Activated CD4-positive, alpha-beta T cell treated with anti-CD3 and anti-CD28 coated beads, Interleukin-2, amount 50 U/mL, for 24 hours (primary cell): ENCODE measurements at places on chromosomes 3 and 15.

DNA sequence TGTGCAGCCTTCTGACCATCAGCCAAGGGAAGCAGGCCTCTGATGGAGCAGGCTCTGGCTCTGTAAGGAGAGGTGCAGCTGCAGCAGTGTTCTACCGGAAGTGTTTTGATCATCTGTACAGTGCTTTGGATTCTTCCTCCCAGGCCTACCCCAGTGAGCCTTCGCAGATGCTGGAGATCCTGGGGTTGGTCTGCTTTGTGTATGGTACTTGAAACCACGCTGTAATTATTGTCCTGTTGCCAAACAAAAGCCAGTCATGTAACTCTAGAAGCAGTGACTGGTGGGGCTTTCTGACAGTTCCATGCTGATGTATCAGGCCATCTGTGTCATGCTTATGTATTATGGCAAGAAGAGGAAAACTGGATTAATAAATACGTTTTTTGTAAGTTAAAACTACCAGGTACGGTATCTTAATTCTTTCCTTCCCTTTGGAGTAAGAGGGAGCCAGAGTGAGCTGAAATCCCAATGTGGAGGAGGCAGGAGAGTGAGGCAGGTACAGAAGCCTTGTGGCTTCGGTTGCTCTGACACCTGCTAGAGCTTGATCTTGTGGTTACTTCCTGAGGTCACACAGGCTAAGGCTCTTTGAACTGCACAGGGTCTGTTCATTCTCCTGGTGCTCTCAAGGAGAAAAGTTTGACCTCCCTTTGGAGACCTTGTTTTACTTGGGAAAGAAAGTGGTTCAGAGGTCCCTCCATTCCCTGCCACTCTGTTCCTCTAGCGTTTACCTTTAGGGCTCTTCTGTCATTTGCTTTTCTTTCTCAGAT is 3.7 kb downstream of the TMEM42 start:
- DNase-seq: no peak

DNA sequence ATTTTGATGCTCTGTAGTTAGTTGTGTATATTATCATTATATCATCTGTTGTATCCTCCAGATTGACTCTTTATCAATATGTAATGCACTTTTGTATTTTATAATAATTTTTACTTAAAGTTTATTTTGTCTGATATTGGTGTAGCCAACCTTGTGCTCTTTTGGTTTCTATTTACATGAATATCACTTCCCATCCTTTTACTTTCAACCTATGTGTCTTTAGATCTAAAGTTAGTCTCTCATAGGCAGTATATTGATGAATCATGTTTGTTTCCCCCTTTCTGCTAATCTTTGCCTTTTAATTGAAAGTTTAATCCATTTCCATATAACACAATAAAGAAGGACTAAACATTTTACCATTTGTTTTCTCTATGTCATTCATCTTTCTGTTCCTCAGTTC is 28.1 kb upstream of the CD200R1L start:
- no peak for DNase-seq

DNA sequence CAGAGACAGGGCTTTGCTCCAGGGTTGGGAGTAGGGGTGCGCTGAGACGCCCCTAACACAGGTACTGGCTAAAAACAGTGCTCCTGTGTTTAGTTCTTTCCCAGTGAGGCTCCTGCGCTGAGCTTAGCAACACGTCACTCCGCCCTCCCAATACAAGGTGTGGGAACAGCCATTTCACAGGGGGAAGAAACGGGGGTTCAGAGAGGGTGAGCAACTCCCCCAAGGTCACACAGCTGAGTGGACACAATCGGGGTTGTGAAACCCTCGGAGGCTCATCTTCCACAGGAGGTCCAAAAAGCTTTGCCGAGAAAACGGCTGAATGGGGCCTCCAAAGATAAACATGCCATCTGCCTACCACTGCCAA is 628 bp downstream of the PRRT3 start:
- DNase-seq: no peak

GRCh38 chr15:39232512-39232911 is 348.4 kb upstream of the THBS1 start:
- DNase-seq: no peak

GRCh38 chr3:173553635-173554280 is 156.2 kb downstream of the NLGN1 start:
- no peak for DNase-seq

DNA sequence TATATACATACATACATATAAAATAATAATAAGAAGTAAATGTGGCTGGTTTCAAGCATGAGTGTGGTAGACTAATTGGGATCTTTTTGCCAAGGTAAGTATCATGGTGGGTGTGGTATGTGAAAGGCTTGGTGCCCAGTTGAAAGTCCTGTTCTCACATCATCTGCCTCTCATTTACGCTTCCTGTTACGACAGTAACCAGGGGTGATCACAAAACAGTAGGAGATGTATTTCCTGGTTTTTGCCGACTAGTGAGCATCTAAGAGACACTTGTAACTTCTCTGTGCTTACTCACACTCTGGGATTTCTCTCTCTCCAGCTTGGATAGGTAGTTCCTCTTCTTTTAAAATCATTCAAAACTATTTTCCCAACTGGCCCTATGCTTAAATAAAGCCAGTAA is 1028.3 kb upstream of the NR2F2 start:
- DNase-seq: no peak

DNA sequence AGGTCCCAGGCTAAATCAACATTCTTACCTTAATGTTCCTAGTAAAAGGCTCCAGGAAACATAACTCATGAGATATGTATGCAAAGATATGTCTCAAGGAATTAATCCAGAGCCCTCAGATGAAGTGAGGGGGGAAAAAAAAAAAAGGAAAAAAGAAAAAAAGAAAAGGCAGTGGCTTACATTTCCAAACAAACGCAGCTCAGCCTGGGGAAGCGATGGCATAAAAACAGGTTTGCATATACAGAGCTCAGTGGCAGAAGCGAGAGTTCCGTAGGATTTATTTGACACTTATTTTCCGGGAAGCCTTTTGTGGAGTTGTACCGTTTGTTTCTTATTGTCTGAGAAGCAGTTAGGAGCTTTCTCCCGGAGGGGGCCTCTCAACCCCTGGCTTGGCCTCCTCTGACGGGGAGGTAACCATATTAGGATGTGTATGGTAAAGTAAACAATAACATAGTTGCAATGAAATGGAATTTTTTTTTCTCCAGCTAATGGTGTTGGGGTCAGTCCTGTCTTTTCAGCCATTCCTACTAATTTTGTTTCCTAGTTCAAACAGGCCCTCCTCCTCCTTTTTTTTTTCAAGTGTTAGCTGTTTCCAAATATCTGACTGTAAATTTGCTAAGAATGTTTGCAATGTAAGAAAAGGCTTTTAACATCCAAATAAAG is 338.6 kb downstream of the FOXP1 start:
- no peak for DNase-seq

- DNase-seq: no peak
Observed at GRCh38 chr15:36627566-36627965, 48.1 kb downstream of the CDIN1 start.

DNA sequence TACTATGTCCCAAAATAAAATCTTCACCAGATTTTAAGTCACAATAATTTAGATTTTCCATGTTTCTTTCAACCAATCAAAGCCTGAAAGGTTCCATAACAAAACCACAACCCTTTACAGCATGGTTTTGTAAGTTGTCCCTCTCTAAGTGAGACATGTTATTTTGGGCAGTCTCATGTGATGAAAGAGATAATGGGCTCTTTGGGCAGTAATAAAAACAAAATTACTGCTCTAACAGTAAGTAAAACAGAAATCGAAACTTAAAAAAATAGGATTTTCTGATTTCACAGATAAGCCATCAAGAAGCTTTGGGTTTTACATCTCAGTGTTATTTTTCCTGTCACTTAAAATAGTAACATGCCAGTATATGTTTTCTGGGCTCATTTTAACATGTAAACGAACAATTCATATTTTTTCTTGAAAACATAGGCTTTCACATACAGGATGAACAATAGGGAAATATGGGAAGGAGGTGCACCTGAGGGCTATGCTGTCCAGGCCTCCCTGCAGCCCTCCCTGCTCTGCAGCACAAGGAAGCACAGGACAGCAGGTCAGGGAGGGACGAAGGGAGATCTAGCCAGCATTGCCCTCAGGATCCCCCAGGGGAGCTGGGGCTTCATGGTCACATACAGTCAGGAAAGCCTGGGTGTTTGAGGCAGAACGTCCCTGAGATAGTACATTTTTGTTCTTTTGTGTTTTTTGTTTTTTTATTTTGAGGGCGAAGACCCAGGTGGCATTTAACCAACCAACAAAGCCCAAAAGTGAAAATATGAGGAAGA is 157.4 kb downstream of the SHOX2 start:
- DNase-seq: no peak

DNA sequence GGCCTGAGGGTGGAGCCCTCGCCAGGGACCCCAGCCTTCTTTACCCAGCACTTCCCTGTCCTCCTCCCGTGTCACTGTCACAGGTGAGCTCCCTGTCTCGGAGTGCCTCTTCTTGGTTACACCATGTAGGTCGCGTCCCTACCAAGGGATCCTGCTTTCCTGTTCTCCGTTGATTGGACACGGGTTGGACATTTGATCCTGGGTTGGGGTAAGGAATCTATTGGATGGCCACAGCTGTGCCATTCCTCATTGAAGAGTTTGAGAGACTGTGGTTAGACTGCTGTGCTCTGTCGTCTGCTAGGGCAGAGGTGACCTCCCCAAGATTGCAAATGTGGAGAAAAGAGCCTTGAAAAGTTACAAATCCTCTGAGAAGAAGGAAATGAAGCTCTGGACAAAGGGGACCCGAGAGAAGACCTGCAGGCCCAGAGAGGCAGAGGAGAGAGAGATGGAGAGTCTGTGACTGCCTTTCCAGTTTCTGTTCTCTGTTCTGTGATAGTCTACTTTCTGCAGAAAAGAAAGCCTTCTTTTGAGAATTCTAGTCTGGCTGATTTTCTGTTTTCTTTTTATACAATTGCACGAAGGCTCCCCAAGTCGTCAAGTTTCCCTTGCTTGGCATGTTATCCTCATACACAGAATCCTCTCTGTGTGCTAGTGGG is 325.7 kb upstream of the RGMA start:
- DNase-seq: no peak

DNA sequence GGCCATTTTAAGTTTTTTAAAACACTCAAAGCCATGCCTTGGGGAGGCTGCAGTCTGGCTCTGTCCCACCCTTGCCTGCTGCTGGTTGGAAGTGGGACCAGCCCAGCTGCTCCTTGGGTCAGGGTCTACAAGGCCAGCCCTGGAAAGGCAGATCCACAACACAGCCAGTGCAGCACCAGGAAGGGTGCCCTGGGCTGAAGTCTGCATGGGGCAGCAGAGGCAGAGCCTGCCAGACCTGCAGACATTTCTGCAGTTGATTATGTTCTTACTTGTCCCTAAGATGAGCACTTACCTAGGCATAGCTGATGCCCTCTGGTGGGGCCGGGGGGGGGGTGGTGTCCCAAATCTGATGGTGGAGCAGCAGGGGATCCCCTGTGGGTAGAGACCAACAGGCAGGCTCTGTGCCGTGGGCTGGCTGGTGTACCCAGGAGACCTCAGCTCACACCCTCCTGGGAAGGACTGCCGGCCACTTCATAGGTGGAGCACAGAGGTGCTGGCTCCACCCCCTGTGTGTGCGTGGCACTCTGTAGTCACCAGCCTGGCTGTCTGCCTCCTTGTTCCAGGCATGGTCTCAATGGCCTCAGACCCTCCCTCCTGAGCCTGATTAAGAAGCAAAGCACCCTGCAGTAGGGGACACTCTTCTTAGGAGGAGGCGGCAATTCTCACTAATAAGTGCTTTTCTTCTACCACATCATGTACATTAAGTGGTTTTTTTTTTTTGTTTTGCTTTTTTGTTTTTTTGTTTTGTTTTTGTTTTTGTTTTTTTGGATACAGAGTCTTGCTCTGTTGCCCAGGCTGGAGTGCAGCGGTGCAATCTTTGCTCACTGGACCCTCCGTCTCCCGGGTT is 97.4 kb upstream of the KLF13 start:
- no peak for DNase-seq

DNA sequence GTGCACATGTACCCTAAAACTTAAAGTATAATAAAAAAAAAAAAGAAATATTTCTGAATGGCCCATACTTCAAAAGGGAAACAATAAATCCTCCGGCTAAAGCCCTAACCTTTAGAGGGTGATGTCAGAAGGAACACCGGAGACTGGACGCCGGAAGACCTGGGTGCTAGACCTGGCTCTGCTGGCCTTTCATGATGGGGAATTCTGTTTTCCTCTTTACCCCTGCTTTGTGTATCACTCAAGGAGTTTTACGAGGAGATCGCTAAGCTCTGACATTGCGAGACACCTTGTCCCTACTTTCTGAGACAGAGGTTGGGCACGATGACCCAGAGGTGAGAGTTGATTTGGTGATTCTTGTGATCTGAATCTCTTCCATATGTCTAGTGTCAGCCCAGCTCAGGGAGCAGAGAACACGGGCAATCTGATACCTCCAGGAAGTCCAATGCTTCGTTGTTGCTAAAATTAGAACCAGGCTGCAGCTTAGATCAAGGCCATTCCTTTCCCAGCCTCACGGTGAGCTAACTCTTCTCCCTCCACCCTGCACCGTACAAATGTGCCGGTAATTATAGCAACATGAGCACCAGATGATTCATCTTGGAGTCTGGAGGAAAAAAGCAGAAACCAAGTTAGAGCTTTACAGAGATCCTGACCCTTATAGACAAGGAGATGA is 42.0 kb upstream of the CFAP161 start:
- no peak for DNase-seq

DNA sequence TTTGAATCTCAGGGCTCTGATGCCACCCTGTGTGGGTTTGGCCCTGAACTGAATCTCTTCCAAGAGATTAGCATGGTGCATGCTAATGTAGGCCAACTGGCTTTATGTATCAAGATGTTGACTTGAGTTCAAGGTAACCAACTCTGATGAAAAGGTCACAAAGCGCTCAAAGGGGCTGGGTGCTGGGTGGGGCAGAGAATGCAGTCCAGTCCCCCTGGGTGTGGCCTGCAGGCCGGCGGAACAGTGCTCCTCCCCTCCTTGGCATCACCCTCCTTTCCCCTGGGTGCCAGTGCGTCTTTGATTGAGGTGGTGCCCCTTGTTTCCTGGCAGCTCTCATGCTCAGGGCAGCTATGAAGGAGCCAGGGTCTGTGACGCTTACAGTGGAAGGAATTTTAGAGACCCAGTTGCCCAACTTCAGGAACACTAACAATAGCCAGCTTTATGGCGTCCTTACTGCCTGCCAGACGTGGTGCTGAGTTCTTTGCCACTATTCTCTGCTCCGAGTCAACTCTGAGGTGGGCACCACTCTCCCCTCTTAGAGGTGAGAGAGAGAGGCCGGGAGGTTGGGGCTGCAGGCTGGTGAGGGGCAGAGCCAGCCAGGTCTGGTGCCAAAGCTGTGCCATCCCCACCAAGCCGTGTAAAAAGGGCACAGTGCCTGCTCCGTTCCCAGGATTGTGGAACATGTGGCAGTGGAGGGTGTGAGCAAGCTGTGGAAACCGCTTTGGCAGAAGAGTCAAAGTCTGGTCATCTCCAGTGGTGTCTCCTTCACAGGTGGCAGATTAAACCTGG is 9.8 kb downstream of the SYNM start:
- DNase-seq: no peak
